ENCODE measurements at places on chromosomes 11 and 22.

DNA sequence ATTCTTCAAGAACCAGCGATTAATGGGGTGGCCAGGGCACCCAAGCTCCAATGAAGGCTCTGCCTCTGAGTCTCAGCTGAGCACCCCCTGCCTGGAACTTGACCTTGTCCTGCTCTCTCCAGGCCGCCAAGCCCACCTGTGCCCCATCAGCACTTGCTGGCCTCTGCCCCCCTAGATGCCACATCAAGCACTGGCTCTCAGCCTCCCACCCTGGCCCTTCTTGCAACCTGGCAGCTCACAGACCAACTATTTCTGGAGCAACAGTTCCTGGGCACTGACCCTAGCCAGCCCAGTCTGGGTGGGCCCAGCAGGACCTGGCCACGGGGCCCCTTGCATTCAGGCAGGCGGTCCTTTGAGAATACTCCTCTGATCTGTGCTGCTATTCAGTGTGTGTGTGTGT lies 98.8 kb upstream of the PITPNB start:
- DNase-seq = no peak

DNA sequence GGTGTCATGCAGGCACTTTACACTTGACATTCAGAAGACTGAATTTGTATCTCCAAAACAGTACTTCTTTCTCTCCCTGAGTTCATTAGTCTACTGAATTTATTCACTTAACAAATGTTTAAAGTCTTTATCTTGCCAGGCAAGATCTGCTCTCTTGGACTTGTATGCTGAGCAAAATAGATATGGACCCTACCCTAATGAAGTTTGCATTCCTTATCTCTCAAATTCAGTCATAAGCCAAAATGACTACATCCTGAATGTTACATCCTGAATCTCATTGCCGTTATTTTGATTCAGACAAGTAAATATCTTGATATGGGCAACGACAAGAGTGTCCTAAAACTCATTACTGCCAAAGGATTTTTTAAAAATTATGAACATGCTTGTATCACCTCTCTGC lies 29.7 kb downstream of the FAR1 start:
- no peak for DNase-seq

GRCh38 chr11:120391292-120391691 lies 55.1 kb downstream of the ARHGEF12 start:
- no peak for DNase-seq

- DNase-seq = no peak
These were observed 23.0 kb downstream of the AMPD3 start for GRCh38 chr11:10478066-10478465.

- no peak for DNase-seq
These were observed 49.0 kb downstream of the ARHGAP42 start for GRCh38 chr11:100735949-100736675.

DNA sequence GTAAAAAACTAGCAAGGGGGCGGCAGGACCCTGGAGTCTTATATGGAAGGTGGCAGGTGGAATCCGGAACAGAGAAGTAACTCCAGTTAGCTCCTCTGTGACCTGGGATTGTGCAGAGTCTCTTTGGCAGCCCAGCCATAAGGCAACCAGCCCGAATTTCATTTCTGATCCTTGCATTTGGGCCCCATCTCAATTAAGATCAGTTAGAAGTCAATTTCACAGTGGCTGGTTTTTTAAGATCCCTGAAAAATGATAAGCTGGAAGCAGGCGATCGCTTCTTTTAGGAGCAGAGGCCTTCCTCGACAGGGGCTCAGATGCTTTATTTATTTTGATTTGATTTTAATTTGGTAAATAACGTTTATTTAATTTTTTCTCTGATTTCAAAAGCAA lies 199.0 kb downstream of the TENM4 start:
- DNase-seq = no peak

DNA sequence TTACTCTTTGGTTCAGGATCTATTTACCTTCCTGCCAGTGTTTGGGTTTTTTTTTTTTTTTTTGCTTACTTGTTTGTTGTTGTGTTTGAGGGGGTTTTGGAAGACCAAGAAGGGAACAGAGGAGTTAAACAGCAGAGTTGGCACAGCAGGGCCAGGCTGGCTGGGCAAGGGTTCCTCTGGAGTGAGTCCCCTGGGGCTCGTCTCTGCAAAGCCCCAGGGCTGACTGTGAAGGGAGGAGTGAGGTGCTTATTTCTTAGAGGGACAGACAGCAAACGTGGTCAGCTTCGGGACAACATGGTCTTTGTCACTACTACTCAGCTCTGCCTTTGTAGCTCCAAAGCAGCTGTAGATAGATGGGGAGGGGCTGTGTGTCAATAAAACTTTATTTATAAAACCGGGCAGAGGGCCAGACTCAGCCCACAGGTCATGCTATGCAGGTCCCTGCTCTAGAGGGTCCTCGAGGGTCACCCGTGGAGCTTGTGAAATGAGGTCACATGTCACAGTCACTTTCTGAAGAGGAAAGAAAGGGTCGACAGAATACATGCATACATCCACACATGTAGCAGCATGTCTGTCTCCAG lies 1404.7 kb downstream of the BRD1 start:
- no peak for DNase-seq

DNA sequence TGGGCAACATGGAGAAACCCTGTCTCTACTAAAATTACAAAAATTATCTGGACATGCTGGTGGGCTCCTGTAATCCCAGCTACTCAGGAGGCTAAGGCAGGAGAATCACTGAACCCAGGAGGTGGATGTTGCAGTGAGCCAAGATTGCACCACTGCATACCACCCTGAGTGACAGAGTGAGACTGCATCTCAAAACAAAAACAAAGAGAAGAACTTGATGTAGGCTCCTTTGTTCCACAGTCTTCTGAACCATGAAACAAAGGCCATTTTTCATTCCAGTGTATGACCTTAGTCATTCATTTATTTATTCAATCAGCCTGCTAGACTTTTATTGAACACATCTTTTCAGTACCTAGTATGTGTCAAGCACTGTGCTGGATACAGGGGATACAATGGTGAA lies 369.6 kb downstream of the FAT3 start:
- DNase-seq = no peak

DNA sequence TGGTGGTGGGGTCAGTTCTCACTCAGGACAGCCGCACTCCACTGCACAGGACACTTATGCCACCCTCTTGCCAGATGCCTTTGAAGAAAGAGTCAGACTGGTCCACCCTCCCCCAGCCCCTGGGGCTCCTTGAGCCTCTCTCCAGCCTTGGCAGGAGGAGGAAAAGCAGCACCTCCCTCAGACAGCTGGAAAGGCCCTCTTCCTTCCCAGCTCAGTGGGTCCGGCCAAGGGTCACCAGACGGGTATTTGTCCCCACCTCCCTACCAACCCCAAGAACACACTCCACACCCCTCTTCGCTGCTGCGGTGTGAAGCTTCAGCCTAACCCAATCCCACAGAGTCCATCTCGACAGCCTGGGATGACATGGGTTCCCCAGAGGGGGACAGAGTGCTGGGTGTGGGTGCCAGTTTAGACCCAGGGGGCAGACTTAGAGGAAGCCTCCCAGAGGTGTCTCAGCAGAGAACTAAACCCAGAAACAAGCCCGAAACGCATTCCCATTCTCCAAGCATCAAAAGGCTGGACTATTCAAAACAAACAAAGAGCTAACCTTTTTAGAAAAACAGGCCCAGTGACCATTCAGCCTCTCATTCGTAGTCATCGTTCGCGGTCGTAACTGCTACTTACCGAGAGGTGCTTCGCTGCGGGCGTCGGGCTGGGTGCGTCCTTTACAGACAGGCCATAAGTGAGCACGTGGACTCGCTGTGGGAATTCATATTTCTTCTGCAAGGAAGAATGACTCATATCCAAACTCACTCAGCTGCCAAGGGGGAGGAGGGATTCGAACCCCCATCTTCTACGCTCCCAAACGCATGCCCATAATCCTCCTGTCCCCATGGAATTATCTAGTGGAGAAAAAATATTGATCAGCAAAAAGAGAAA lies 57.5 kb upstream of the ANO1 start:
- no peak for DNase-seq

DNA sequence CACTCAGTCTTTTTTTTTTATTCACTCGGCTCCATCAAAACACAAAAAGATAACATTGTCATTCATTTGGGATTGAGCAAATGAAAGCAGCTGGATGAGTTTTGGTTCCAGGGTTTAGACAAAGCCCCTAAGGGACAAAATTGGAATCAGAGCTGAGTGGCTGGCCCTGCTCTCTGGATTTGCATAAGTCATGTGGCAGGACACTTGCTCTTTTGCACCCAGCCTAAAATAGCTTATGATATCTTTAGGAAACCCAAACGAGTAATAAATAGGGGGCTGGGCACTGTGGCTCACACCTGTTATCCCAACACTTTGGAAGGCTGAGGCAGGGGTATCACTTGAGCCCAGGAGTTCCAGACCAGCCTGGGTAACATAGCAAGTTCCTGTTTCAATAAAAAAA lies 11.0 kb upstream of the TMEM121B start:
- DNase-seq = peak; percentile 31

DNA sequence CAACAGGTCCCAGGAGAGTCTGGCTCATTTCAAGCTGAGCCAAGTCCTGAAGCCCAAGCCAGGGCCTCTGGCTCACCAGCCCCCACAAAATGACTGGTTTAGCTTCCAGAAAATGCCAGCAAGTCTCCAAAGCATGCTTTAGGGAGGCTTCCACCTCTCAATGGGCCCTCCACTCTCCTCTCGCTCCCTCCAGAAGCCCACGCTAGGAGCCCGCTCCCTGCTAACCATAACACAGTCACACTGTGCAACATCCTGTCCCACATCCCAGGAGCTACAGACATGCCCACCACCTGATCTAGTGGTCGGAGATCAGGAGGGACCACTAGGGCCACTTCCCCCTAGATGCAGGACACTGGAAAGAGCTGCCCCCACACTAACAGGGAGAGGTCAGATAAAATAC lies 6.9 kb downstream of the SULT4A1 start:
- no peak for DNase-seq

- DNase-seq = no peak
These were observed 6.7 kb downstream of the IL18 start for GRCh38 chr11:112156956-112157766.

GRCh38 chr11:13135385-13136271 lies 126.5 kb downstream of the RASSF10 start:
- no peak for DNase-seq

DNA sequence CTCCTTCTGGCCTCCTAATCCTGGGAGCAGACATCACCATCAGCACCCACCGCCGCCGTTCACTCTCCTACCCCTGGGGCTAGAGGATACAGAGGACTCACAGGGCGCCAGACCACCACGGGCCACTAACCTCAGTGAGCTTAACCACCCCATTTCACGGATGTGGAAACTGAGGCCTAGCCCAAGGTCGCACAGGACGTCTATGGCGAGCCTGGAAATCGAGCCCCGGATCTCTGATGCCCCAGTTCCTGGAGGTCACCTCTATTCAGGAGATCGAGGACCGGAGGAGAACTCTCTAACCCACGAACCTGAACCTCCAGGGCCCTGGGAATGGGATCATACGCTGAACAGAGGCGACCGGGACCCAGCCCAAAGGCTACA lies 349 bp downstream of the TIMM10 start:
- no peak for DNase-seq

DNA sequence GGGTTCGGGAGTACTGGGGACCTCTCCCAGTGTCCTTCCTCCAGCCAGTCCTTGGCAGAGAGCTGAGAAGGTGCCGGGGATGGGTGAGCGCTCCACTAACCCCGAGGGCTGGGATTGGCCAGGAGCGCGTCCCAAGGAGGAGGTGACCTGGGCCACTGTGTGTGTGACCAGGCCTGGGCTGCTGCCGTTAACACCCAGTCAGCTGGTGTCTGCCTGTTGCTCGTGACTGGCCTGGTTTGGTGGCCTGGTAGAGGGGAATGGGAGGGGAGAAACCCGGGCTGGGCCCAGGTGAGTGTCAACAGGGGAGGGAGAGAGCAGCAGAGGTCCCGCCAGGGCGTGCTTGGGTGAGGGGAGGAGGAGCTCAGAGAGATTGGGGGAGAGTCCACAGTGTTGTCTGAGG lies 29.9 kb upstream of the GRAMD4 start:
- no peak for DNase-seq

- no peak for DNase-seq
These were observed 11.1 kb downstream of the NEAT1 start for GRCh38 chr11:65433657-65434056.

DNA sequence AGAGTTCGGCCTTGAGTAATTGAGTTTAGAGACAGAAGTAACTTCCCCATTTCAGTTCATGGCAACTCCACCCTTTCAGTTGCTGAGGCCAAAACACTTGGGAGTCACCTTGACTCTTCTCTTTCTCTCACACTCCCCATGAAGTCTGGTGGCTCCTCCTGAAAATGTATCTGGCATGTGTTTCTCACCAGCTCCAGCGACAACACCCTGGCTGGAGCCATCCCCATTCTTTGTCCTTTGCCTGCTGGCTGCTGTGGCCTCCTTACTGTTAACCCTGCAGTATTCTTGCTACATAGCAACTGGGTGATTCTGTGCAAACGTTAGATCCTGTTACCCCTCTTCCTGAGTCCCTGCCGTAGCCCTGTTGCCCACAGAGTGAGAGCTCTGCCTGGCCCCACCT lies 23.8 kb downstream of the SLC6A5 start:
- no peak for DNase-seq

- DNase-seq = no peak
These were observed 12.9 kb downstream of the DTX4 start for GRCh38 chr11:59184691-59185339.

- no peak for DNase-seq
These were observed 54.9 kb upstream of the PDE3B start for GRCh38 chr11:14588681-14589080.
